KG1 (cell line): ENCODE measurements at places on chromosomes 6 and 20.
A peak's percentile ranks its signal among the peaks of the same experiment; 100 is the strongest.

DNA sequence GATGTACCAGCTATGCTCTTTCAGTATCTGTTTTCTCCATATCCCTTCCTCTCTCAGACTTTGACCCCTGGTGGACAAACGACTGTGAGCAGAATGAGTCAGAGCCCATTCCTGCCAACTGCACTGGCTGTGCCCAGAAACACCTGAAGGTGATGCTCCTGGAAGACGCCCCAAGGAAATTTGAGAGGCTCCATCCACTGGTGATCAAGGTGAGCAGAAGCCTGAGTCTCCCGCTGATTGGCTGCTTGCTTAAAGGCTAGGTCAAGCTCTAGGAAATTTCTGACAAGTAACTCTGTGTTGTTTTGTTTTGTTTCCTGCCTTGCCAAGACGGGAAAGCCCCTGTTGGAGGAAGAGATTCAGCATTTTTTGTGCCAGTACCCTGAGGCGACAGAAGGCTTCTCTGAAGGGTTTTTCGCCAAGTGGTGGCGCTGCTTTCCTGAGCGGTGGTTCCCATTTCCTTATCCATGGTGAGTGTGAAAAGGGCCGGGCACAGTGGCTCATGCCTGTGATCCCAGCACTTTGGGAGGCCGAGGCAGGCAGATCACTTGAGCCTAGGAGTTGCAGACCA is 28.6 kb downstream of the C6orf89 start:
- no peak for DNase-seq

DNA sequence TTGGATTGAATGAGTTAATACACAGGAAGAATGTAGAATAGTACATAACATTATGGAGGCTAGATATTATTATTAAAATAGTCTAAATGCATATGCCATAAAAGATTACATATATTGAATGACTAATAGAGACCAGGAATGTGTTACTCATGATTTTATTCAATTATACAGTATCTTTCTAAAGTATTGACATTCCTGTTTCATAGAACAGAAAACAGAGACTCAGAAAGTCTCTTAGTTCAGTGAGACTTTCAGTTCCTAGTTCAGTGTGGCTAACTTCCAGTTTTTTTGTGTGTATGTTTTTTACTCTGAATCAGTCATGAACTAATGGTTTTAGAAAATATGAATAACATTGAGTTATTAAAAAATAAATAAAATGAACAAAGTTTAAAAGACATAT is 34.6 kb upstream of the TMEM244 start:
- DNase-seq: no peak

DNA sequence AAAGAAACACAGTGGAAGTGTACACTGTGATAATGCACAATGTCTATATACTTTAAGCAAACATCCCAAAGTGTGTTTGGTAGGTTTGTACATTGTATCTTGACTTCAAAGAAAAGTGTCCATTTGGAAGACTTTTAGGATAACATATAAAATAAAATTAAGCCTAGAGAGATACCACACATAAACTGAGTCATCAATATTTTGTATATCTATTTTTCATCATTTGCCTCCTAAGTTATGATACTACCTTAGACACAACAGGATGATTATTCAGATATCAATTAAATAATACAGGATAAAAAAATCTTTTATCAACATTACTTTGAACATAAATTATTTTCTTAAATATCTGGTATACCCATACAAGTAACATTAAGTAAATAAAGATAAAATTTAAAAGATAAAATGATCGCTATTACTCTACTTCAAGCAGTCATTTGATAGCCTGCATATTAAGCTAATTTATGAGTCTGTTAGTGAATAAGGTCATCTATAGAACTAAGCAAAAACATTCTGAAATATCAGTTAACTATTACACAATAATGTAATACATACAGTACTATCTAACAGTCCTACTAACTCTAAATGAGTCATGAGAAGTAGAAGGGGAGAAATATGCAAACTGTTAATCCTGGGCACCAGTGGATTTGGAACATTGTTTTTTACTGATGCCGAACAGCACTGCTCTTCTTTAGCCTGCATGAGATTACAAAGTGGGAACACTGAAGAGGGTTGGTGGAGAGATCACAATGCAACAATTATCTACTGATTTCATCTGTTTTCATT is 158.4 kb upstream of the SIM1 start:
- no peak for DNase-seq

GRCh38 chr6:125932451-125932795 is 24.1 kb upstream of the HINT3 start:
- DNase-seq: no peak

GRCh38 chr6:122730775-122731386 is 48.6 kb upstream of the FABP7 start:
- DNase-seq: no peak

- DNase-seq: no peak
These were observed 13.6 kb upstream of the SH3BGRL2 start for GRCh38 chr6:79617518-79617941.

- no peak for DNase-seq
These were observed 28.4 kb upstream of the RAB32 start for GRCh38 chr6:146515212-146515611.

GRCh38 chr6:36110050-36110449 is 20.3 kb upstream of the MAPK13 start:
- no peak for DNase-seq

DNA sequence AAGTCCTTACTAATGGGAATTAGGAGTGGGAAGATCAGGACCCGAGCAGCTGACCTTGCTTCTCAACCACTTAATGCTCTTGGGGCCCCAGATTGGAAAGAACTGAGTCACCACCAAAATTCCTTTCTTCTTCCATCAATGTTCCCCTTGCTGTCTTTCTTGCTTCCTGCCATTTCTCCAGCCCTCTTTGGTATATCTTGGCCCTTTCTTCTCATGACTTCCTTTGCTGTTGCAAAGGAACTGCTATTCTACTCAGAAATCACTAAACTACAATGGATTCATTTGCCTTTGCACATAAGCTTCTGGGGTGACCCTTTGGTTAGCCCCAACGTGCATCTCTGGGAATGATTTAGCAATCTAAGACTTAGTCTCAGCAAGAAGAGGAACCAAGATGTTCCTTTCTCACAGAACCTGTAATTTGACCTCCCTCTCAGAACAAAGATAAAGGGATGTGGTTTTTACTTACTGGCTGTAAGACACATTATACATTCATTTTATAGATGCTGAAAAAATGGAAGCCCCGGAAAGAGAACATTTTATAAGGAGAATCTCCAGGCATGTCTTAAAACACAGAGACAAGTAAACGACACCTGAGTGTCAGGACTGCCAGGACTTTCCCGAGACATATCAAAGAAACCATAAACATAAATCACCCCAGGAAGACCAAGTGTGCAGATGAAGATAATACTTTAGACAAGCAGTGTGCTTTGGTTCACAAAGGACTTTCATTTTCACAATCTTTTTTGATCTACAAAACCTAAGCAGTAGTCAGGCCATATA is 99.0 kb upstream of the TNFAIP3 start:
- peak; percentile 18 for DNase-seq
